ENCODE measurements at places on chromosomes 3 and 15. TPM values are rescaled to one million over a fixed set of nuclear protein-coding genes. Genes with fewer than 3 reads are reported as not detected.

Gene PLA2G4E
- 1.8 TPM for polyA plus RNA-seq

Gene KNL1
- 9.0 TPM for polyA plus RNA-seq

Gene TMC3
- polyA plus RNA-seq, result 0.08 TPM

Gene MNS1
- 5.1 TPM for polyA plus RNA-seq

Gene UROC1
- 0.14 TPM for polyA plus RNA-seq

Gene MED12L
- polyA plus RNA-seq, result 9.7 TPM

Gene HERC2
- polyA plus RNA-seq, result 38.3 TPM

Gene DUOXA1
- 0.28 TPM for polyA plus RNA-seq

DNA sequence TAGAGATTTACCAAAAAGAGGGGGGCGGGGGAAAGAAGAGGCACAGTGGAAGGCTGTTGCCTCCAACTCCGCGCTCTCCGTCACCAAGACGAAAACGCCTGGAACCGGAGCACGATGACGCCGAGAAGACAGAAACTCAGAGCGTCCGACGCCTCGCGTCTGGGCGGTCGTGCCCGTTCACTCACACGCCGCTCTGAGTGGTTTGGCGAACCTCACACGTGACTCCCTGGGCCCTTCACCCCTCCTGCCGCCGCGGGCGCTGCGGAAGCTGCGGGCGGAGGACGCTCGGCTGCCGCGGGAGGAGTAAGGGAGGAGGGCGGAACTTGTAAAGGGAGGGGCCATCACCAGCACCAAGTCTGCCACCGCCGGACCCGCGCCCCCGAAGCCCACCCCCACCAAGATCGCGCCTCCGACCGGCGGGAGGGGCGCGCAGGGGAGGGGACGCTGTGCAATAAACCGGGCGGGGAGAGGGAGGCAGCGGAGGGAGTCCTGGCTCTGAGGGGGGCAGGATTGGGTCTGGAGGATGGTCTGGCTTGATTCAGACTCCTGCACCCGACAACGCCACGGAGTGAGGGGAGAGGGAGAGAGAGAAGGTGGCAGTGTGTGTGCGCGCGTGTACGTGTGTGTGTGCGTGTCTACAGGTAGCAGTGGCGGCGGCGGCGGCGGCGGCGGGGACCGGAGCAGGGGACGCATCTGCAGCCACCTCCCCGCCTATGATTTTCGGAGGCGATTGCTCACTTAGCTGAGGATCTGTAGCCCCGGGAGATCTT is 1.9 kb upstream of the NLGN1 start:
- peak; percentile 89 for DNase-seq

DNA sequence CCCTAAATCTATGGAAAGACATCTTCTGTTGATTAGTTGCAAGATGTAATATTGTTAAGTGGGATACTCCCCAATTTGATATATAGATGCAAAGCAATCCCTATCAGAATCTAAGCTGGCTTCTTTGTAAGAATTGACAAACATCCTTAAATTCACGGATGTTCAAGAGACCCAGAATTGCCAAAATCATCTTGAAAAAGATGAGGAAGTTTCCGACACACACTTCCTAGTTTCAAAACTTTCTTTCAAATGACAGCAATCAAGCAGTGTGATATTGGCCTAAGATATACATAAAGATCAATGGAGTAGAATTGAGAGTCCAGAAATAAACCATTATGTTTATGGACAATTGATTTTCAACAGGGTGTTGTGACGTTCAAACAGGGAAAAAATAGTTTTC is 383.6 kb downstream of the LPP start:
- no peak for DNase-seq

DNA sequence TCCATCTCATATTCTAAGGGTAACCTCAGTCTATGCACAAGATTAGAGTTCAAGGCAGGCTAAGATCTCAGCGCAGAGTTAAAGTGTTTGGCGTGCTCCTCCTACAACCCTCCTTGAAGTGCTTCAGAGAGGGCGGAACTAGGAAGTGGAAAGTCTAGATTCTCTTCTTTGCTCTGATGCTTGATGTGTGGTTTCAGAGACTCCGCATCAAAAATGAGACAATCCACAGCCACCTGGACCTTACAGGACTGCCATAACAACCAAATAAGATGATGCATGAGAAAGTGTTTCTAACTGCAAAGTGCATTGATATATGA is 161.3 kb upstream of the ATP11B start:
- no peak for DNase-seq

DNA sequence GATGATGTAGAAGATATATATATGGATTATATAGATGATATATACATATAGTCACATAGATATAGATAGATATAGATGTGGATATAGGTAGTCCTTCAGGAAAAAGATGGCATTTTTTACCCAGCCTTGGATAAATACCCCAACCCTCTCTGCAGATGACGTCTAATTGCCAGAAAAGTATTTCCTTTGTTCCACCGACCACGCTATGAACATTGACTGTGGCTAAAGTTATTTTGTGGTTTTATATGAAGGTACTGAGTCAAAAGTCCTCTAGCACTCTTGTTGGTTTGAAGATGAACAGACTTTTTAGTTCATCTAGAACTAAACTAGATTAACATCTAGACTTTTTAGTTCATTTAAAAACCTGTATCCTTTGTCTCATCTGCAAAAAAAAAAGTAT is 207.7 kb downstream of the PLOD2 start:
- no peak for DNase-seq

DNA sequence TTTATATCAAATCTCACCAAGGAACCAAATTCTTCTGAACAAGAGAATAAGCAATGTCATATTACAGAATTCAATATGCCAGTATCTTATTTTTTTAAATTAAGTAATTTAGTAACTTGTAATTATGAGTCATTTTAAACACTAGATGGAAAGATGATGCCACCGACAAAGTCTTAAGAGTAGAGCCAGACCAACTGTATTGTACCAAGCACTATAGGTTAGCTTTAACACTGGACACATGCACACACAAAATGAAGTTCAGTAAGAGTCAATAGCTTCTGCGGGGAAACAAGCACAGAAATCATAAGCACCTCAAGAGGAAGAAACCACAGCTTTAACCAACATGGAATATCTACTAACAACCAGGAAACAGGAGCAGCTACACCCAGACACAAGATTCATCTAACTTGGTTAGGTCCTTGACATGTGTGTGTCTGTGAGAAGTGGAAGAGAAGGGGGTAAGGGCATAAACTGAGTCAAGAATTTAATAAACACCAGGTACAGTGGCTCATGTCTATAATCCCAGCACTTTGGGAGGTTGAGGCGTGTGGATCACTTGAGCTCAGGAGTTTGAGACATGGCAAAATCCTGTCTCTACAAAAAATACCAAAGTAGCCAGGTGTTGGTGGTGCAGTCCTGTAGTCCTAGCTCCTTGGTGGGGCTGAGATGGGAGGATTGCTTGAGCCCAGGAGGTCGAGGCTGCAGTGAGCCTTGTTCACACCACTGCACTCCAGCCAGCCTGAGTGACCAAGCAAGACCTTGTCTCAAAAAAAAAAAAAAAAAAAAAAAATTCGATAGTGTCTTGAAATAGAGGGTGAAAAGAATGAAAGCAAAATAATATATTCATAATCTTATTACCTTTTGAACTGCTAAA is 28.9 kb downstream of the DENND4A start:
- DNase-seq, result no peak

- DNase-seq, result peak; percentile 19
These were observed 237.7 kb downstream of the AGBL1 start for GRCh38 chr15:86317384-86317740.

- no peak for DNase-seq
These were observed 849 bp upstream of the HDAC11 start for GRCh38 chr3:13479332-13479581.

DNA sequence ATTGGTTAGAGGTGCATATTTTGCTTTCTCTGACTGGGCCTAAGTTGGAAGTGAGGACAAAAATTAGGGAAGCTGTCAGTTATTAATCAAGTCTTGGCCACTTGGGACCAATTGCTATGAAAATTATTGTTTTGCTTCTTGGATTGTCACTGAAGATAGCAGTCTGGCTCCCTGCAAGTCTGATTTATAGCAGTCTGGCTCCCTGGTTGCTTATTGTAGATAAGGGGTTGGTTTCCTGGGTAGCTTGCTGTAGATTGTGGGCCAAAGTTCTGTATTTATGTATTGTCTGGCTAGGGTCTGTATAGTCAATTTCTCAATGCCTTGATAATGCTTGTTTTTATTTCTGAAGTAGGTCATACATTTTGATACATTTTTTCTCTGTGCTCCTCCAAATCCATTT is 13.3 kb upstream of the DRD3 start:
- DNase-seq, result no peak
